ENCODE measurements at places on chromosomes 3 and 15. TPM values are rescaled to one million over a fixed set of nuclear protein-coding genes. Genes with fewer than 3 reads are reported as not detected.

DNA sequence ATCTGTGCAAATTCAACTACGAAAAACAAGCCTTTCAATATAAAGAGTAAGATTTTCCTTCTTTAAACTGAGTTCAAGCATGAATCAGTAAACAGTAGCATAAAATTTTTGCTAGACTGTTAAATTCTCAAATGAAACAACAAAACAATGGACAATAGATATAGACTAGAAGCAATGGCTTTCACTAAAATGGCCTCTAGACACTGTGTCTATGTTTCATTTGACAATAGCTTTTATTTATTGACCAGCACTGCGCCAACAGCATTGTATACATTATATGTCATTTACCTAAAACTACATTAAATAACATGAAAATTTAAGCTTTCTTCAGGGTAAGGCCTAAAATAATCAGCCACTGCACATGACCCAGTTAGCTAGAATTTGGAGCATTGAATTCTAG is 148.5 kb downstream of the DUT start:
- DNase-seq, result no peak

DNA sequence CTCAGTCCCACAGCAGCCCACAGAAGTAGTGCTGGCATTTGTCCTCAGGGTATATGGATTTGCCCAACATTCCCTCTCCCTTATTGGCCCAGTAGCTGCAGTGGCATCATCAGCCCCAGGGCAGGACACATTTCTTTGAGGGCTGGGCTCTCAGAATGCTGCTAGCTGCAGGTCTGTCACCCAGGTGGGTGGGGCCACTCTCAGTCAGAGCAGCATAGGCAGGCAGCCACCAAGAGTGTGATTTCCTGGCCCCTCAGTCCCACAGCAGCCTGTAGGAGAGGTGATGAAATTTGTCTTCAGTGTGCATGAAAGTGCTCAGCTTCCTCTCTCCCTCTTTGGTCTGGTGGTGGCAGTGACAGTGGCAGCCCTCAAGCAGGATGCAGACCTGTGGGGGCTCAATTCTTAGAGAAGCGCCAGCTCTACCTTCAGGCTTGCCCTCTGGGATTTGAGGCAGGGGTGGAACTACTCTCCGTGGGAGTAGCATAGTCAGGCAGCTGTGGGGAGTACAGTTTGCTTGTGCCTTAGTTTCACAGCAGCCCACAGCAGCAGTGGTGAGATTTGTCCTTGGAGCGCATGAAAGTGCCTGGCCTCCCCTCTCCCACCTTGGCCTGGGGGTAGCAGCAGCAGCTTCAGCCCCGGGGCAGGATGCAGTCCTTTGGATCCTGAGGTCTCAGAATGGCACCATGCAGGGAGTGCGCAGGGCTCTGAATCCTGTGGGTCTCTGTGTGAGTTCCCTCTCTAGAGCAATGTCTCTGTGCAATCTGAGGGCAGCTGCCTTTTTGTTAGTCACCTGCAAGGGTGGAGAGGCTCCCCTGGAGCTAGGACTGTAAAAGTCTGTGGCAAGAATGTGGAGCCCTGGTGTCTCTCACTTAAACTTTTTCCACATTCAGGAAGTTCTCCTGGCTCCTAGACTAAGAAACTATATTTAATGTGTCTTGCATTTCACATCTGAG is 1229.1 kb downstream of the ROBO2 start:
- no peak for DNase-seq

DNA sequence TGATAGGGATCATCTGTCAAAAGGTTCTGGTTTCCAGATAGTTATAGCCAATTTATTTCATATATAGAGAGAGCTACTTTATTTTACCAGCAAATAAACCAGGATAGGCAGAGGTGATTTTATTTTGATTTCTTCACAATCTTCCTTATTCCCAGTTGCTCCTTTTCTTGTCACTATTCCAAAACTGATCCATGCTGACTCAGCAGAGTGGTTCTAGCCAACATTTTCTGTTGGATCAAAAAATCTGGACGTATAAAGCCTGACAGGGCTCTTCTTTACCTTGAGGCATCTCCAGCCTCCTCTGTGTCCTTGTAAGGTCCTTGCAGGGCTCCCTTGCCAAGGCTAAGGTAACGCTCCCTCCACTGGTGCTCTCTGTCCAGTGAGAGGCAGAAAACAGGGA is 15.8 kb downstream of the HDC start:
- DNase-seq, result no peak

KBTBD13 gene
- polyA plus RNA-seq, result 0.89 TPM
